Activated CD4-positive, alpha-beta memory T cell treated with anti-CD3 and anti-CD28 coated beads, Interleukin-2, amount 10 ng/mL, durations not matched to agents 7 days and 5 days (primary cell): ENCODE measurements at places on chromosomes 16 and 17.
A peak's percentile ranks its signal among the peaks of the same experiment; 100 is the strongest.

- DNase-seq = peak; percentile 20
Observed at GRCh38 chr17:51860954-51861561, 297.5 kb downstream of the CA10 start.

- DNase-seq = peak; percentile 85
Observed at GRCh38 chr17:31524926-31525800, 133.7 kb downstream of the RAB11FIP4 start.

GRCh38 chr16:27745348-27745747 is 195.4 kb downstream of the KATNIP start:
- no peak for DNase-seq

DNA sequence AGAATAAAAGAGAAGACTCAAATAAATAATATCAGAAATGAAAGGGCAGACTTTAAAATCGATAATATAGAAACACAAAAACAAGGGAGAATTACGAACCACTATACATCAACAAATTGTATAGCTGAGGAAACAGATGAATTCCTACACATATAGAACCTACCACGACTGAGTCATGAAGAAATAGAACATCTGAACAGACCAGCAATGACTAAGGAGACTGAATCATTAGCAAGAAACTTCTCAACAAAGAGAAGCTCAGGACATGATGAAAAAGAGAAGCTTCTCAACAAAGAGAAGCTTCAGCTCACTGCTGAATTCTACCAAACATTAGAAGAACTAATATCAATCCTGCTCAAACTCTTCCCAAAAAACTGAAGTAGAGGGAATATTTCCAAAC is 255.9 kb downstream of the CEP112 start:
- no peak for DNase-seq

GRCh38 chr17:48484256-48484655 is 46.6 kb downstream of the HOXB1 start:
- DNase-seq = no peak

DNA sequence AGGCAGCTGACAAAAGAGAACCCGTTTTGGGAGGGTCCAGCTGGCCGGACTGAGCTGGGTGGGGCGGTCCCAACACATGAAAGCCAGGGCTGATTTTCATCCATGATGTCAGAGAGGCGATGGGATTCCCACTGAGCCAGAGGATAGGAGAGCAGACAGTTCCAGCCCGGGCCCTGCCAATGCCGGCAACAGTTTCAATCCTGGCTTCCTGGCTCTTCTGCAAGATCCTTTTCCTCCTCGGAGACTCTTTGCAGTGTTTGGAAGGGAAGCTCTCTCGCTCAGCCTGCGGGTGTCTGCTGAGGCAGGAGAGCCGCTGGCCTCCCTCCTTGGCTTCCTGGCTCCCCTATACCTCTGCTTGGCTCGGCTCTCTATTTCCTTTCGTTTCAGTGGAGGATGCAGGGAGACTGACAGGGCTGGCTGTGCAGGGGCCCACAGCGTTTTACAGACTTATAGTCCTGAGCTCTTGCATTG is 145.5 kb upstream of the SOX9 start:
- DNase-seq = no peak

GRCh38 chr17:77349976-77350830 is 209.4 kb downstream of the SEC14L1 start:
- no peak for DNase-seq

DNA sequence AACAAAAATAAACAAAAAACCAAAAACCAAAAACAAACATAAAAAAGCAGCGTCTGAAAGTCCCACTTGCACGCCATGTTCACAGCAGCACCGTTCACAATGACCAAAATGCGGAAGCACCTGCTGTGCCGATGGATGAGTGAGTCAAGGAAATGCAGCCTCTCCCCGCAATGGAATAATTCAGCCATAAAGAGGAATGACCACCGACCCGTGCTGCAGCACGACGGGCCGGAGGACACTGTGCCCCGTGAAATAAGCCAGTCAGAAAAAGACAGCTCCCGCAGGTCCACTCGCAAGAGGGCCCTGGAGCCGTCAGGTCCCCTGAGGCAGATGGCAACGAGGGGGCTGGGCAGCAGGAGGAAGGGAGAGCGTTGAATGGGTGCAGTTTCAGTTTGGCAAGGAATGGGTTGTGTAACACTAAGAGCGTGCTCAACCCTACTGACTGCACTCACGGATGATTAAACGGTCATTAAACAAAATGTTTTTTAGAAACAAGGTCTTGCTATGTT is 5.1 kb downstream of the CLCN7 start:
- no peak for DNase-seq

DNA sequence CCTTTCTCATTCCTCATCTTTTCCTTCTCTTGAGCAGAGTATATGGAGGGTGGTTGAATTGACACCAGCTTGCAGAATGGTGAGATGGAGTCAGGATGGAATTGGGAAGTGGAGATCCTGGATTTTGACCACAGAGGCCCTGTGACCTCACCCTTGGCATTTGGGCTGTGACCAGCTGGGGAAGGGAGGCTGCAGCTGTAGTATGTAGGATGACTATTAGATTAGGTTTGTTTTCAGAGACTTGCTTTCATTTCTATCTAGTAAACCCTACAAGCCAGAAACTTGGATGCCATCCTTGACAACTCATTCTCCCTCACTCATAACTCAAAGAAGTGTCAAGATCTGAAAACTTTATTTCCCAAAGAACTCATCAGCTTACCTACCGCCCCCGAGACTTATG is 5.9 kb downstream of the GNGT2 start:
- no peak for DNase-seq

DNA sequence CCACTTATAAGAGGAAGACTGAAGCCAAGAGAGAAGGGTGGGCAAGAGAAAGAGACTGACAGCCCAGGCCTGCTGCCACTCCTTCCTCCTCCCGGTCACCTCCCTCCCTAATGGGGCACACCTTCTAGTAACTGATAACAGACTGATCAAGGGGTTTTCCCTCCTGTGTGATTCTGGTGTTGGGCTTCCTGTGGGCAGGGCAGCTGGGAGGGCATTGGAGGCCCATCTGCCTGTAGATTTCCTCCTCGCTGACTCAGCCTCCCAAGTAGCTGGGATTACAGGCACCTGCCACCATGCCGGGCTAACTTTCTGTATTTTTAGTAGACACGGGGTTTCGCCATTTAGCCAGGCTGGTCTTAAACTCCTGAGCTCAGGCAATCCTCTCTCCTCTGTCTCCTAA is 16.2 kb downstream of the CA4 start:
- peak; percentile 55 for DNase-seq

DNA sequence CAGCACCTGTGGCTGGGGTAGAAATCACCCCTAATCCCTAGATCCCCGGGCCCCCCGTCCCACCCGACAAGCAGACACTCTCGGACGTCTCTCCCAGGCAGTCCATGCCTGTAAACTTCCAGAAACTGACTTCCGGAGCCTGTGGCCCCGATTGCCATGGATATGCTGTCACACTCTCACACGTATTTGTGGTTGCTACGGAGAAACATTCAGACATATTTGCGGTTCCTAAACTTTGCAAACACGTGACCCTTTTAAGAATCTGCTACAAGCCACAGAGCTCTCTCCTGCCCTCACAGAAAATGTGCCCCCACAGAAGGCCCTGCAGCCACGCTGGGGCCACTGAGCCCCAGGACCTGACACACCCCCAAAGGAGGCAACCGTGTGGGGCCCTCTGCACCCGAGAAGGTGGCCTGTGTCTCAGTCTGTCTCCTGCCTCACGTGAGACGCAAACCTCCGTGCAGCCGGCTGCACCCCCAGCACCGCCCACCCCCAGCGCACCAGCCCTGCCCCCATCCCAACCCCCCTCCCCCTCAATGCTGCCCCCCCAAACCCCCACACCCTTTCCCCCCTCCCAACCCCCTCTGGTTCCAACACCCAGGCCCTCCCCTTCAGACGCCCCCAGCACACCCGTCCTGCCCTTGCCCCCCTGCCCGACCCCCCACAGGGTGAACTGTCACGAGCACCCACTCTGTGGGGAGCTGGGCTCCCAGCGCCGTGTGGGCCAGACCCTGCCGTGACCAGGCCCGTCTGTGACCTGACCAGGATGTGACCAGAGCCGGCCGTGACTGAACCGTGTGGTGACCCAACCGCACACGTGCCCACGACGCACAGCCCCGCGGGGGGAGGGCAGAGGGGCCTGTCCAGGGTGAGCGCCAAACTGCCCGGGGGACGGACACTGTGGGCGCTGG is 66.3 kb upstream of the METRNL start:
- no peak for DNase-seq

- no peak for DNase-seq
Observed at GRCh38 chr16:74652249-74652648, 14.4 kb downstream of the RFWD3 start.

DNA sequence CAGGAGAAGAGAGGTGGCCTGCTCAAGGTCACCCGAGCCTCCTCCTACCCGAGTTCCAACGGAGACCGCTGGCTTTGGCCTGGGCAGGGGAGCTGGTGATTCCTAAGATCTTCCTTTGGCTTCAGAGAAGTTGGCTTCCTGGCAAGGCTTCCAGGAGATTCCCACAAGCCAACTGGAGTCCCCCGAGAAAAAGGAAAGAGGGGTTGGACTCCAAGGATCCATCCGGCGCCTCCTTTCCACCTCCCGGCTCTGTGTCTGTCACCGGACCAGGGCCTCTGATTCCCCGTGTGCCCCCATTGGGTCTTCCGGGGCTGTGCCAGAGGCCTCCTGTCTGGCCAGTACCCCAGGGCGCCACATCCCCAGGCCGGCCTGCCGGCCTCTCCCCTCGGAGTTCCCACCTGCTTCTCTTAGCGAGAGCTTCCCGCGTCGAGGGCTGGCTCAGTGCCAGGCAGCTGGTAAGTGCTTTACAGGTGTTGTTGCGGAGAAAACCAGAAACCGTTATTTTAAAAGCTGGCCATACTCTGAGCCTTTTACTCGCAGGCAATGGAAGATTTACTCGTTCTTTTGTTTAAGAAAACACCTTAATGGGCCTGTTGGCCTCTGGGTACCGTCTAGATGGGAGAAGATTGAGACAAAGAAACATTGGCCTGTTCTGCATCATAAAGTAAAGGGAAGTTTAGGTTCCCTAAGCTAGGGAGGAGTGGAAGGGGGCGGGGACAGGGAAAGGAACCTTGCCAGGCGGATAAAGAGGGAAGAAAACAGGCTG is 258.4 kb upstream of the SDK2 start:
- DNase-seq = no peak

DNA sequence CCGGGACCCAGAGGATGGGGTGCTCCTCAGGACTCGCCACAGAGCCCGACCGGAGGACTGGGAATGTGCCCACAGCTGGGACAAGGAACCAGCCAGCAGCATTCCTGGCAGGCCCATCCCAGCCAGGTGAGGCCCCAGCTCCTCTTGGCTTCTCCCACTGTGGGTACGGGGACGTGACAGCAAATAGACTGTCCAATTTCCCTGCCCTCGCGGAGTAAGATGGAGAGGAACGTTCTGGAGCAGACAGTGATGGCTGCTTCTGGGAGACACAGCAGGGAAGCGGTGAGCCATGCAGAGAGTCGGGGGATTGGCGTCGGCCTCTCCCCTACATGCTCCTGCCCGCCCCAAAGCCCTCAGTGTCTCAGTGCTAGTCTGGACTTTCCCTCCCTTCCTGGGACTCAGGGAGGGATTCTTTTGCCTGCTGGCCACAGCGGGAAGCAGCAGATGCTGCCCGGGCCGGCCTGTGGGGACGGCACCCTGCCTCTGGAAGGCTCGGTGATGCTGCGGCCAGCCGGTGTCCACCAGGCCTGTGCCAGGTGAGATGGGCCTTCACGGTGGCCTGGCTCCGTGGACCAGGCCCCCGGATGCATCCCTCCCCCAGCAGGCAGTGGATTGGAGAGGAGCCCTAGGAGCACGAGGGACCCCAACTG is 89.1 kb downstream of the SEC14L1 start:
- DNase-seq = no peak

- DNase-seq = no peak
Observed at GRCh38 chr17:16250635-16251034, 33.6 kb downstream of the PIGL start.

DNA sequence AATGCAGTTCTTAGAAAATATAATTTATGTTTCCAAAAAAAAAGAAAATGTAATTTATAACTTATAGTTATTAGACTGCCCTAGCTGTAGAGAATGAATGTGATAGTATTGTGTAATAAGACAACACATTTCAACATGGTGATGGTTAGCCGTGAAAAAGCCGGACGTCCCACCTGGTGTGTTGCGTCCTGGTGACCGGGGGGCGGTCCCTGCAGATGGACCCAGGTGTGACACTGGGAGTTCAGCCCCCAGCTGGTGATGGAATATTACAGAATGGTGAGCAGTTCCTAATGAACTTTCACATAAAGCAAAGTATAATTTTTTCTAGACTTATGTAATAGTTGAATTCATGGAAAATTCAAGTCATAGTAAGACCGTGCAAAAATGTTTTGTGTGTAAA is 132.8 kb downstream of the LAT start:
- DNase-seq = peak; percentile 9

DNA sequence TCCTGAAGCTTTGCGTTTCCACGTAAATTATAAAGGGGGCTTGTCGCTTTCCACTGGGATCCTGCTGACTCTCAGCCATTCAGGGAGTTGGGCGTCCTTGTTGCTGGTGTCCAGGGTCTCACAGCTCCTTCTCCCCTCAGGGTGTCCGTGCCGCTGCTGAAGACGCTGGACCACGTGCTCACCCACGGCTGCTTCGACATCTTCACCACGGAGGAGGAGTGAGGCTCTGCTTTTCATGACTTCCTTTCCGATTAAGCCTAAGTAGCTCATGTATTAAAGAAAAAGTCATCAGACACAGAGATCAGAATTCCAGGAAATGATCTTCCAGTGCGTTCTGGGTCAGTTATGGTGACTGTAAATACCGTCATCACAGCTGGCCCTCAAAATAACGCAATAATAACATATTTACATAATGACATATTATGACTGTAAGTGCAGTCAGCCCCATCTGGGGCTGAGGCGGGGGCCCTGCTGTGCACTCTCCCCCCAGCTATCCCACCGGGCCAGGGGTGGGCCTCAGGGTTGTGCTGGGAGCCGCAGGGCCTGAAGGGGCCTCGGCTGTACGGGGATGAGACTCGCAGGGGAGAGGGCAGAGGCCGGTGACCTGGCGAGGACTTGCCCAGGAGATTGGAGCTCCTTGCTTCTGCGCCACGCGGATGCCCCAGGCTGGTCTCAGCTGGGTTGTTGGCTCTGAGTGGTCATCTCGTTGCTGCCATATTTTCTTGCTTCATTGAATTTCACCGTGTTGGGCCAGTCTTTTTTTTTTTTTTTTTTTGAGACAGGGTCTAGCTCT is 92.9 kb upstream of the ZNF750 start:
- DNase-seq = no peak
